ENCODE measurements at places on chromosomes 12 and 14.

DNA sequence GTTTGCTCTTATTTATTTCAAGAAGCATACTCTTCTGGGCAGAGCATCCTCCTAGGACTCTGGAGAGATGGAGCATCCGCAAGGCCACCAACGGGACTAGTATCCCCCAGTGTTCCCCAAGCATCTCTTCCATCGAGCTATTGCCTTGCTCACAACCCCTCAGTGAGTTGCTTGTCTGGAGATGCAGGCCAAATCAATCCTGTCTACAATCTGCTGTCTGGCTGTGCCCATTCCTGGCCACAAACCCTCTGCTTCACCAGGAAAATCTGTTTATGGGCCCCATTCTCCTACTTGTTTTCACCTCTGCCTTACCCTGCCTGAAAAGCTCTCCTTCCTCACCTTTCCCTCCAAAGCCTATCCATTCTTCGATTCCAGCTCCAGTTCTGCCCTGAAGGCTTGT is 219.2 kb downstream of the CACNA1C start:
- no peak for DNase-seq

- no peak for DNase-seq
These were observed 912.2 kb downstream of the FLRT2 start for GRCh38 chr14:86442135-86442534.

DNA sequence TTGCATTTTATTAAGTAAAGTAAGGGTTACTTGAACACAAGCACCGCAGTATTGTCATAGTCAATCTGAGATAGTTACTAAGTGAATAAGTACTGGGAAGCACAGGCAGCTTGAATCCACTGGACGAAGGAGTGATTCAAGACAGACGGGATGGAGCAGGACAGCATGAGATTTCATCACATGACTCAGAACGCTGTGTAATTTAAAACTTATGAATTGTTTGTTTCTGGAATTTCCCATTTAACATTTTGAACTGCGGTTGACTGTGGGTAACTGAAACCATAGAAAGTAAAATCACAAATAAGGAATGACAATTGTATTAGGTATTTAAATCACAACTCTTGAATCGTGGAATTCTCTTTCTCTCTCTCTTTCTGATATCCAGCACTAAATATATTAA is 1630.4 kb upstream of the SEL1L start:
- no peak for DNase-seq

DNA sequence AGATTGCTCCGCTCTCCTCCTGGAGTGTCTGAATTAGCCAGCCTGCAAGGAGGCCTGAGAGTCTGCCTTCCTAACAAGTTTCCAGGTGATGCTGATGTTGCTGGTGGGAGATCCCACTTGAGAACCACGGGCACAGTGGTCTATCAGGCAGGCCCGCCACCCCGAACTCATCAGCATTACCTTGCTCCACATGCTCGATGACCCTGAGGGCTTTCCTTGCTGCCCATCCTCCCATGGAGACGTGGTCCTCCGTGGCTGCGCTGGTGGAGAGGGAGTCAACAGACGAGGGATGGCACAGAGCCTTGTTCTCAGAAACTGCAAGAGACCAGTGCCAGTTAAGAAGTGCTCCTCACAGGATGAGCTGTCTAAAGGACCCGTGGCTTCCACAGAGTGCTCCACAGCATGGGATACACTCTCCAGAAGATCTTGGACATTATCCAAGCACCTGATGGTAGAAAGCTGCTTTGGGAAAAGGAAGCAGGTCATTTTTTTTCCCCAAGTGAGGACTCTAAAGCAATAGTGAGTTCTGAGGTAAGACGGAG is 18.3 kb downstream of the HAL start:
- no peak for DNase-seq

- DNase-seq, result no peak
These were observed 2.6 kb upstream of the ACOT4 start for GRCh38 chr14:73589116-73589515.

GRCh38 chr14:104872469-104873341 is 7.6 kb downstream of the CEP170B start:
- no peak for DNase-seq

GRCh38 chr12:76084863-76085519 is 506 bp upstream of the NAP1L1 start:
- no peak for DNase-seq

GRCh38 chr14:52067873-52068614 is 815 bp downstream of the NID2 start:
- peak; percentile 60 for DNase-seq

DNA sequence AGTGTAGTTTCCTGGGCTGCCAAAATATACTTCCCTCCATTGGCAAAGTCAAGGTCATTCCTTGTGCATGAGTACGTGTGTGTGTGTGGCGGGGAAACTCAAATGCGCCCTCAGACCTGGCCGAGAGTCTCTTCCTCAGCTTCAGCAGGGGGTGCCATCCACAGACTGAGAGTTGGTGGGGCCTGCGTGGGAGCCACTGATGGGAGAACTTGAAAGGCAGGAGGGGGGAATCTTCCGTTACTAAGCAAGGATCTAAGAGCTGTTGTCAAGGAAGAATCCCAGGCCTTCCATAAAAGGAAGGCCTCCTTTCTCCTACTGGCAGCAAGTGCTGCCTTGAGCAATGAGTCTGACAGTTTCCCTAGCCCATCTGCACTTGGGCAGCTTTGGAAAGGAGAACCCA is 274.9 kb downstream of the EMP1 start:
- DNase-seq, result no peak

DNA sequence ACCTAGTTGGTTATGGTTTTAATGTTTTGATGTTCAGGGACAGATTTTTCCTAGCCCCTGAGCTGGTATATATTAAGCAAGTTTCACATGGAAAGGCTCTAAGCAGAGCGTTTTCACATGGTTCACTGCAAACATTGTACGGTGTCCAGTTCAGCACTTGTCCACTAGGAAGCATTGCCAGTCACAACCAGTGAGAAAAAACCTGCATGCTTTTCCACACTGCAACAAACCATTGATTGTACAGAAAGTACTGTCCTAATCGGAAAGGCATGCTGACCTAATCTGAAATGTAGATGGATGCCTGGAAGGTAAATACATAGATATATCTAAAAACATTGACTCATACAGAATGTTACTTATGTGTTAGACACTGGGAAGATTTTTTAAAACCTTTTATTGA is 25.0 kb upstream of the NPAS3 start:
- DNase-seq, result no peak

GRCh38 chr12:51922762-51923505 is 15.6 kb downstream of the ACVRL1 start:
- DNase-seq, result peak; percentile 30

DNA sequence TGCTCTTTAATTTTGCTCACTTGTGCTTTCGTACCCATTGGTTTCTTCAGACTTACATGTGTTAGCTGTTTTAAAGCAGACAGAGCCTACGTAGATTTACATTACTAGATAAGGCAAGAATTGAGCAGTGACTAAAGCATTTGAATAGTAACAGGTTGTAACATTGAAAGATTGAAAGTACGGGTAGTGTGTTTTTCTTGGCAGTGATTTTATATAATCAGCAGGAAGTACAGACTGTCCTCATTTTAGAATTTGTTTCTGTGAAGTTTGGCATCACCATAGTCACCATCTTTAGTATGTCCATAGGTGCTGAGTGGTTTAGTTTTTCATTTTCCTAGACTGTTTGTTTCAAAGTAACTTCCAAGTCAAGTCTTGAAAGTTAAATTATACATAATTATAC is 14.0 kb downstream of the RTRAF start:
- DNase-seq, result no peak

DNA sequence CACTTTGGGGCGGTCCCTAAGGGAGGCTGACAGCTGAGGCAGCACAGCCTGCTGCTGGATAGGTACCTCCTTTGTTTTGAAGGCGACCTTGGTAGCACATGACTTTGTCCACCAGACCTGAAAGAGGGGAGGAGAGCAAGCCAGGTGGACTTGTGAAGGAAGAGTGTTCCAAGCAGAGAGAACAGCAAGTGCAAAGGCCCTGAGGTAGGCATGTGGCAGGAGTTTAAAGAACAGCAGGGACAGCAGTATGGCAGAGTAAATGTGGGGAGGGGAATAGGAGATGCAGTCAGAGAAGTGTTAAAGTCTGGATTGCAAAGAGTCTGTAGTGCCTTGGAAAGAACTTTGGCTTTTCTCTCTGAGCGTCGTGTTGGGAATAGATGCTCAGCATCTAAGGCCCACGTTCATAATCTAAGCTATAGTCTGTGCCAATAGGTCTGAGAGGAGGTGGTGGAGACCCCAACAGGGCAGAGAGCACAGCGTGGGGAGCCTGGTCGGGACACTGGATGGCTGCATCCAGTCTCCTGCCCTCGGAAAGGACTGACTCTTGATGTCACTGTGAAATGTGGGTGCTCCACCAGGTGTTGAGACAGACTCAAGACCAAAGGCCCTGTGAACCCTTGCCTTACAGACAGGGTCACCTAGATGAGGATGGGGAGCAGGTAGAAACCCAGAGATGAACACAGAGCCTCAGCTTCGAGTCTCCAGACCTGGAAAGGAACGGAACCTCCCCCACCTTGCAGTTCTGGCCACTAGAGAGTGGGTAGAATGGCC is 242.1 kb upstream of the PWP1 start:
- DNase-seq, result no peak

GRCh38 chr12:83642205-83642604 is 955.5 kb downstream of the TMTC2 start:
- DNase-seq, result no peak

DNA sequence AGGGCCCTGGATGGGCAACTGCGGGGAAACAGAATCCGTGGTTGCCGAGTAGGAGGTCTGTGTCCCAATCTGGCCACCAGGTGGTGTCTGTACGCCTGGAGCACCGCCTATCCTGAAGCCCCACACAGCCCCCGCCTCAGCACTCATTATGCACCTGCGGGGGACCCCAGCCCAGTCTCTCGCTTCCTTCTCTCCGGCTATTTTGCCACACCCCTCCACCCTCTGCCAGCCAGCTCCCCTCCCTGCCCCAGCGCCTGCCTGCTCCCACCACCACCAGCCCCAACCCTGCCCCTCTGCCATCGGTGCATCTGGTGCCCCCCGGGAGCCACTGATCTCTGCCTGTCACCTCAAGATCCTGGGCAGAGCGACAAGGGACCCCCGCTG is 2.2 kb upstream of the NXPH4 start:
- DNase-seq, result peak; percentile 87

GRCh38 chr12:107549651-107550480 is 135.7 kb upstream of the PWP1 start:
- no peak for DNase-seq

- DNase-seq, result peak; percentile 24
These were observed 71.6 kb downstream of the NT5DC3 start for GRCh38 chr12:103769240-103769945.

GRCh38 chr12:10716277-10716676 is 6.8 kb downstream of the YBX3 start:
- DNase-seq, result no peak

GRCh38 chr12:46825591-46826414 is at the start of gene SLC38A4:
Gene SLC38A4, minus strand, starts transcription at chr12:46825997. Its CDS starts 32,926 bp downstream, at chr12:46793071.
- DNase-seq, result peak; percentile 53

DNA sequence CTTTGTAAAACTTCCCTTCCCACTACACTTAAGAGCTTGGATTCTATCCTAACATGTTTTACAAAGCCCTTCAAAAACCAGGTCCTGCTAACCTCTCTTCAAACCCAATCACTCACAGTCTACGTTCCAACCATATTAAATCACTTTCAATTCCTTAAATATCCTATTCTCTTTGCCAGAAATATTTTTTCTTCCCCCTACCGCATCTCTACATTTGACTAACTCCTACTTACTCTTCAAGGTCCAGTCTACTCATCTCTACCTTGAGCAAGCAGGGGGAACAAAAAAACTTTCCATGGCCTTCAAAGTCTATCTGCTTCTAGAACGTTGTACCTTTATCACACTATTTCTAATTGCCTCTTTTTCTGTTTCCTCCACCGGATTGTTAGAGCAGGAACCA is 6.1 kb downstream of the ERGIC2 start:
- DNase-seq, result no peak

DNA sequence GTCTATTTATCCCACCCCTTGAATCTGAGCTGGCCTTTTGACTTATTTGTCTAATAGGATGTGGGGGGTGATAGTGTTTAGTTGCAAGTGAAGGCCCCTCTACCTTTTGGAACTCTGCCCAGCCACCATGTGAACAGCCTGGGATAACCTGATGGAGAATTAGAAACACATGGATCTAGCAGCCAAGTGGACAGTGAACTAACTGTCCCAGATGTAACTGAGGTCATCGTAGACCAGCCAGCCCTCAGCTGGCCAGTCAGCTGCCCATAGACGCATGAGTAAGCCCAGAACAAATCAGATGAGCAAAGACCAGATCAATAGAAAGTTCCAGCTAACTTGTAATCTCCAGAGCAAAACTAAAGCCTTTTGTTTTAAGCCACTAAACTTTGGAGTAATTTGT is 19.0 kb downstream of the KLRB1 start:
- DNase-seq, result no peak

GRCh38 chr12:49230805-49231194 is 34.1 kb upstream of the TUBA1C start:
- DNase-seq, result no peak

GRCh38 chr12:38689704-38690103 is 215.7 kb downstream of the CPNE8 start:
- no peak for DNase-seq

DNA sequence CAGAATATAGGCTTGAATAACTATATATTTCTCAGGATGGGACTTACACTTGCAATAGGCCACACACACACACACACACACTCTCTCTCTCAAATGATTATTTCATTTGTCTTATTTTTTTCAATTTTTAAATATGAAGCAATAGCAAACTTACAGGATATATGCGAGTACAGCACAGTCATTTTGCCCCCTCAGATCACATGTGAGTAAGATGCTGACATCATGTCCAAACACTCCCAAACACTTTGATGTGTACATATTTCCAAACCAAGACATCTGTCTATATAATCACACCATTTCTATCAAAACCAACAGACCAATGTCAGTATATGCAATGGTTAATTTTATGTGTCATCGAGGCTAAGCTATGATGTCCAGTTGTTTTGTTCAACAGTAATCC is 1535.9 kb upstream of the FLRT2 start:
- no peak for DNase-seq

GRCh38 chr14:52254086-52254485 is 13.4 kb upstream of the PTGDR start:
- DNase-seq, result no peak

- no peak for DNase-seq
These were observed 65.1 kb downstream of the PPP1R36 start for GRCh38 chr14:64614805-64615391.

GRCh38 chr12:94725375-94726168 is 75.2 kb upstream of the TMCC3 start:
- DNase-seq, result peak; percentile 29

DNA sequence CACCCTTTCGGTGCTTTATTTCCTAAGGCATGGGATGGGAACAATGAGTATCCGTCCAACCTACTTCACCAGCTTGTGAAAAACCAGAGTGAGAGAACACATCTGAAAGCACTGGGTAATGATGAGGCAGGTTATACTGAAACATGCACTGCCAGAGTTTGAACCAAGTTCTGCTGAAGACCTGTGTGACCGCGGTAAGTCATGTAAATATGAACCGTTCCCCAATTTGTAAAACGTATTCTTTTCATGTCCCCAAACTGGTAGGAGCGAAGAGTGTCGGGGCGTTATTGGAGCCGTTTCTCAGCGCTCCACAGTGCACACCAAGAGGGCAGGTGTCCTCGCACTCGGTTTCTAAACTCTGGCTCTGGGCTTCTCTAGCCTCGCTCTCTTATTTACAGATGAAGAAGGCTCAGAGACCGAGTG is 788 bp upstream of the NGDN start:
- no peak for DNase-seq

- DNase-seq, result no peak
These were observed 37.7 kb upstream of the SFSWAP start for GRCh38 chr12:131672941-131673887.

GRCh38 chr14:31425905-31426304 is 5.6 kb upstream of the HEATR5A start:
- no peak for DNase-seq

- no peak for DNase-seq
These were observed 17.4 kb upstream of the MANSC4 start for GRCh38 chr12:27797301-27798025.
